ENCODE measurements at places on chromosomes 5 and 9. TPM values are rescaled to one million over a fixed set of nuclear protein-coding genes. Genes with fewer than 3 reads are reported as not detected.

Gene TEX10
- total RNA-seq: 27.4 TPM

Gene MARVELD2
- total RNA-seq: 0.88 TPM

Gene LCN15
- not detected for total RNA-seq

Gene ARAP3
- total RNA-seq: 16.4 TPM

Gene ZNF608
- total RNA-seq: 9.3 TPM

Gene PANK3
- 28.1 TPM for total RNA-seq

Gene SAPCD2
- 5.0 TPM for total RNA-seq

Data from epithelial cell of alveolus of lung (primary cell).